ENCODE measurements at places on chromosomes 1 and 21.

DNA sequence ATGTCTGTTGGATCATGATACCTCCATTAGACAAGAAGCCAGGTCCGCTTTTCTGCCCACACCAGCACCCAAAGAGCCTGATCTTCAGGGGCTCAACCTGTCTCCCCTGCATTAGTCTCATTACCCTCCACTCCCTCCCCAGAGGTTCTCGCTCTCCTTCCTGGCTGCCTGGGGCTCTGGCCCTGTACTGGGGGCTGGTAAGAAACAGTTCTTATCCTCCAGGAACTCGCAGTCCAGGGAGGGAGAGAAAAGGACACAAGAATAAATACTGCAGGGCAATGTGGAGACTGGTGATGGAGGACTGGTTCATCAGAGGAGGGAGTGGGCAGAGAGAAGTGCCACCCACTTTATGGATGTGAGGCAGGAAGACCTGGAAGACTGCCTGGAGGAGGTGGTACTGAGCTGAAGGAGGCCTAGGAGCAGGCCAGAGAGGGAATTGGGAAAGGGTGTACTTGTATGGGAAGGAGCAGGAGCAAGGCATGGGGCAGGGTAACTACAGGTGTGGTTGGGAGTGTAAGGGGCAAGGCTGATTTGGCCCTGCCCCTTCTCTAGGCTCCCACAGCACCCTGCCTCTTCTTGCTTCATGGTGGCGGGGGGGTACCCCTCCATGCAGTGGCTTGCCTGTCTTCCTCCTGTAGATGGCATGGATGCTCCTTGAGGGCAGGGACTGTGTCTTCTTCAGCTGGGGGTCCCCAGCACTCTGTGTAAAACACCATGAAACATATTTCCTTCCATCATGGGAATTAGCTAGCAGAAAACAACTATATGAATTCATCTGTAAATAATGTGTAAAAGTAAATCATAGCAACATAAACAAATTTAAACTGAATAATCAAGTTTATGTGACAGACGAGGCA lies 5.0 kb downstream of the LRRC71 start:
- DNase-seq: no peak

DNA sequence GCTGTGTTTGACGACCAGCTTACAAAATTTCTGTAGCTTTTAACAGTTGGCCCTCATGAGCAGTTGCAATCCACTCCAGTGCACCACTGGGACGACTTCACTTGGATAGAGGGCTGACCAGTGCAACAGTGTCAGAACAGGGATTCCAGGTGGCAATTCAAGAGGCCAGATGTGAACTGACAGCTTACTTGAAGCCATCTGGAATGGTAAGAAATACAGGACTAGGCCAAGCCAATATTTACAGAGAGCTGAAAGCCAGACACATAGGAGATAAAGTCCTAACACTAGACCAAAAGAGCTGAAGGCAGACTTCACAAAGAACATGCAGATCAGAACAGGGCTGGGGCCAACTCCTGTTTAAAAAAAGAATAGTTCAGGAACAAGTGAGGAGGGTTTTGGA lies 93.5 kb upstream of the NFIA start:
- DNase-seq: no peak

DNA sequence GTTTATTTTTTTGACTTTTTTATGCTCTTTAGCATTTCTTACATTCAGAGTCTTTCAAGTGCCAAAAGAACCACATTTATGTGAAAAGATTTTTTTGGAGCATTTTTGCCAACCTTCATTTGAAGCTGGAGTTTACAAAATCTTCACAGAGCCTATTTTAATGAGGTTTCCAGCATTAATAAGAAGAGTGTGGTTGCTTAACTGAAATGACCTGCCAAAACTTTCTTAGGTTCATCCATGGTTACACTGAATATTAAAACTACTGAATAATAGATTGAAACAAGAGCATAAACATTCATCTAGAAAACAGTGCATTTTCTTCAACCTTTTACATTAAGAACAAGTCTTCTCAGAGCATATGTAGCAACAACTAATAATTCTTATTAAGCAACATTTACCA lies 672.3 kb upstream of the CXADR start:
- DNase-seq: no peak

DNA sequence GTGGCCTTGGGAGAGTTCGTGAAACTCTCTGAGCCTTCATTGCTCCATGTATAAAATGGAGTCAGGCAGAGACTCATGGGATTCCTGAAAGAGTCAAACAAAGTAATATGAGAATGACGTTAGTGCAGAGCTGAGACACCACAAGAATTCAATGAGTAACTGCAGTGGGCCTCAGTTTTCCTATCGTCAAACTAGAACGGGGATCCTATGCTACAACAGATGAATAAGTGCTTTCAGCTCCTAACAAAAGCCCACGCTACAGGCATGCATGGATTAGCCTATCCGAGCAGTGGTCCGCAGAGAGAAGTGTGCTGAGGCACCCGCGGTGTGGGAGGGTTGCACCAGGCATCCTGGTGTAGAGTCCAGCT lies 124.7 kb downstream of the SYF2 start:
- DNase-seq: no peak

DNA sequence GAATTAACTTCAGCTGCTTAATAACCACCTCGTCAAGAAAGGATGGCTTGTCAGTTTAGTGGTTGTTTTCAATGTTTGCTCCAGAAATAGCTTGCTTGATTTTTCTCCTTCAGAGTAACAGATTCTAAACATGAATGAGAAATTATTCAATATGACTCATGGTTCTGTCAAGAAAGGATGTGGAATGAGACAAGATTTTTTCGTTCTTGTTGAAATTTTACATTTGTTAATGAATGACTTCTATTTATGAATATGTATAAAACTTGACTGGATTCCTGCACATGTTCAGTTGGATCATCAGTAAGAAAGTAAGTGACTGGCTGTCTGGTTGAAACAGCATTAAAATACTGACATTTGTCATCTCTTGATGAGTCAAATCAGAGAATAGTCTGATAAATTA lies 38.3 kb downstream of the IFI44 start:
- no peak for DNase-seq

DNA sequence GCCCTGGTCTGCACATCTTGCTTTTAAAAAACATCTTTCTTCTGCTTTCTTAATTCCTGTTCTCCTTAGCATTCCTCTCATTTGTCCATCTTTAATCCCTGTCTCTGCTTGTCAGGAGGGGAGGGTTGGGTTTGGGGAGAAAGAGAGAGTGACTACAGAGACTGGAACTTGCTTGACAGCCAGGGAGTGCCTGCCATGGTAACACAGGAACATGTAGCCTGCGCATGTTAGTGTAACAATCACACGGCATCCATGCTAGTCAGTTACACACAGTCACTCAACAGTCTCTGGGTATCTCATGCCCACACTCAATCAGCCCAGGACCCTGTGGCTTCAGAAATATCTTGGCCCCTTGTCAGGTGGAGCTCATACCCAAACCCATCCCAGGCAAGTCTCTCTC lies 818 bp upstream of the TFAP2E start:
- no peak for DNase-seq

DNA sequence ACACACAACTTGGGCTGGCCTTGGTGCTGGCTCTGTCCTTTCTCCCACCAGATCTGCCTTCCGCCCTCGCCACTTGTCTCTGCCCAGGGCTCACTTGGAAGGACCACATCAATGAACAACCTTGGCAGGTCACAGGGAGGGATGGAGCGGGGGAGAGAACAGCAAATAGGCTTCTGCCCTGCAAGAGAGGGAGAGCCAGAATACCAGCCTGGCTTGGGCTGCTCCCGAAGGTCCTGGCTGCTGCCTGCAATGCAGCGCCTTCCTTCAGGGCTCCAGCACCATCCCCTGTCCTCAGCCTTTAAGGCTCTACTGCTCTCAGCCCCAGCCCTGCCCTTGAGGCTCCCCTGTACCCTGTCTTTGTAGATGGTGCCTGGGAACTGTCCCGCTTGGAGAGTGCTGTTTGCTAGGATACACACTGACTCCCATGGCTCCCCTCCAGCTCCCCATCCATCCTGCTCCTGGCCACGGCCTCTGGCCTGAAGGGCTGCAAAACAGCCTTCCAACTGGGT lies 43.8 kb downstream of the HIVEP3 start:
- DNase-seq: no peak

DNA sequence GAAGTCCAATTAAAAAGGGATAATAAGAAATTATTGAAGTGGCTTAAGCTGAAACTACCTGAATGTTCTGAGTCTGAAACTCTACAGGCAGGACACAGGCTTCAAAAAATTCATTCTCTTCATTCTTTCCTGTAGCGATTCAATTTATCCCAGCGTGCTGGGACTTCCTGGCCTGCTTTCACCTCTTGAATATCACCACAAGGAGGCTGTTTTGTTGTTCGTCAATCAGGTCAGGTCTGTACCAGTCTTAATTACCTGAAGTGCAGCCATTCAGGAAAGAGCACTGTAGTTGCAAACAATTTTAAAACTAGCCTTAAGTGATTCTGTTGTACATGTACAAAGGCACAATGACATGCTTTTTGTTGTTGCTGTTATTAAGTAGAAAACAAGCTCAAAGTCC lies 38.4 kb downstream of the FYB2 start:
- DNase-seq: no peak

- DNase-seq: no peak
Observed at GRCh38 chr1:68401506-68401905, 48.2 kb downstream of the RPE65 start.

DNA sequence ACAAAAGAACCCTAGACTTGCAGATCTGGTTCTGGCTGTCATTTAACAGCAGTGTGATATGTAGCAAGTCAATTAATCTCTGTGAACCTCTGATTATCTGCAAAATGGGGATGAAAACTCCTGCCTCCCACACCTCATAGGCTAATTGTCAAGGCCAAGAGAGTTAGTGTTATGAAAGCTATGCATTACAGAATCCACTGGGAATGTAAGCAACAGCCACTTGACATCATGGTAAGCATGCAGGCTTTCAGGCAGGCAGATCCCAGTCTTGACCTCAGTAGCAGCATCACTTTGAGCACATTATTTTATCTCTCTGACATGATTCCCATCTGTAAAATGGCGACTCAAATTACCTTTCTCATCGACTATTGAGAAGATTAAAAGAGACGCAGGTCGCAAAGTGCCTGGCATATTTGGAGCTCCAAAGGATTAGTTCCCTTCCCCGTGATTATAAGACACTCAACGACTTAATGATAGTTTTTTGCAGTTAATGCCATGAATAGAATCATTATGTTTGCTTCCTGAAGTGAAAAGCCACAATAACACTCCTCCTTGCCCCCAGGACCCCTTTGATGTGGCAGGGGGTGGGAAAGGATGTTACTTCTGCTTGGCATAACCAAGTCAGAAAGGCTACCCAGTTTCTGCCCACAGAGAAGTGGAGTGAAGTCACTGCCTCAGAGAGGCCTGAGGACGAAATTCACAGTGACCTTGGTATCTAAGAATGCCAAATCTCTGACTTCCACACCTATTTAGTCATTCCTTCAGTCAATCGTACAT lies 273.0 kb upstream of the NFIA start:
- DNase-seq: no peak

- DNase-seq: no peak
Observed at GRCh38 chr1:243407284-243408018, 151.6 kb downstream of the SDCCAG8 start.

DNA sequence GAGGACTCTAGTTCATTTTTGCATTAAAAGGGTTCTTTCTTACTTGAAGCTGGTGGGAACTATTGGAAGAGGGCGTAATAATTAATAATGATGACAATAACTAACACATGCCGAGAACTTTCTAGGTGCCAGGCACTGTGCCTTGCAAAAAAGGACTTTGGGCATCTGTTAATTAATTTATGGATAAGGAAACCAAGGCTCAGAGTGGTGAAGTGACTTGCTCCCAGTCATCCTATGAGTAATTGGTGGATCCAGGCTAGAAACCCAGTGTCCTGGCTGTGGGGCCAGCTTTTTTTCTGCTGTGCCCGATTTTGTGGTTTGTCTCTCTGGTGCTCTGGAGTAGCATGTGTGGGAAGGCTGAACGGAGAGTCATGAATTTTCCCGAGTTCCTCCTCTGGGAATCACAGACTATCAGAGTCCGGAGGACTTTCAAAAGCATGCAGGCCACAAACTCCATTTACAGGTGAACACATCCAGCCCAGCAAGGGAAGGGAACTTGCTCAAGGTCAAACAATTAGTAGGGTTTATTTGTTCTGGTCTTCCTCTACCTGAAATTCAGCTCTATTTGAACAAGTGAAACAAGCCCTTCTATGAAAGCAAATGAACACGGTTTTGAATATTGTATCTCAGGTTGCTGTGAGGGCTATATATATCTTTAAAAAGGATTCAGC lies 23.4 kb downstream of the ROR1 start:
- no peak for DNase-seq

DNA sequence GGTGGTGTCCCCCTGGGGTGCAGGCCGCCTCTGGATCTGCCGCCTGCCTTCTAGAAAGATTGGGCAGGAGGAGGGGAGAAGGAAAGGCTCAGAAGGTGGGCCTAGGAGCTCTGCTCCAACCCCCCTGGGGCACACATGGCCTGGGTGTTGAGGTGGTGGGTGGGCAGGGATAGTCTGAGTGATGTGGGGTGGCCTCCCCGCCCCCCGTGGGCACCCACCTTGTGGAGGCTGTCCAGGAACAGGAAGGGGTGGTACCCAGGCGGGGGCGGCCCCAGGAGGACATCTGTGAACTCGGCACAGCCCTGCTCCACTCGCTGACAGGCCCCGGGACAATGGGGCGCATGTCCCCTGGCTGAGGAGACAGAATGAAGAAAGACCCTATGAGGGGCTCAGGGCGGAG lies 54.9 kb downstream of the MORN1 start:
- DNase-seq: no peak

DNA sequence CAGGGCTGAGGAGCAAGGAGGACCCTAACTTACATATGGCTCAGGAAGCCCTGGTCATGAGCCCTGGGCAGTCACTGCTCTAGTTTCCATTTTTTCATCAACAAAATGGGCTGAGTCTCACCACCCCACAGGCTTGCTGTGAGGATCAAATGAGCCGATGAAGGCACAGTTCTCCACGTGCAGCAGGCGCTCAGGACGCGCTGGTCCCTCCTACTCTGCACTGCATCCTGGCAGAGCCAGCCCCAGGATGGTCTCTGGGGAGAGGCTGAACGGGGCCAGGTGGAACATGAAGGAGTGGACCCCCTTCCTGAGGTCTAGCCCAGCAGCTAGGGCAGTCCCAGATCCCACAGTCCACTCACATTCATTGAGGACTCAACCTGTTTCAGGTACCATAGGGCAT lies 349.3 kb downstream of the PTPRU start:
- DNase-seq: no peak

DNA sequence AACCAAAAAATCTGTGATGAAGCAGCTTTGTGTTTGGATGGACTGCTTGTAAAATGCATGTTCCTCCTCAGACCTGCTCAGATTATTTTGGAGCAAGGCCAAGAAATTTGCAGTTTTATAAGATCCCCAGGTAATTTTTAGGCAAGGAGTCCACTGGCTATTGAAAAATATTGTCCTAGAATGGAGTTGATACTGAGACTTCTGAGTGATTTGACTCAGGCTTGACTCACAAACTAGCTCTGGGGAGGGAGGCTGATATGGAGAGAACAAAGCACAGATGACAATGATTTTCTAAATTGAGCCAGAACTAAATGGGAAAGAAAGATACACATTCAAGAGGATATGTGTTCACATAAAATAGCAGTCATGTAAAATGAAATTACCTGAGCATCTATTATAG lies 36.7 kb downstream of the AGL start:
- no peak for DNase-seq

- DNase-seq: no peak
Observed at GRCh38 chr1:190019717-190020116, 457.9 kb downstream of the BRINP3 start.
